ENCODE measurements at places on chromosomes 5 and 9.

DNA sequence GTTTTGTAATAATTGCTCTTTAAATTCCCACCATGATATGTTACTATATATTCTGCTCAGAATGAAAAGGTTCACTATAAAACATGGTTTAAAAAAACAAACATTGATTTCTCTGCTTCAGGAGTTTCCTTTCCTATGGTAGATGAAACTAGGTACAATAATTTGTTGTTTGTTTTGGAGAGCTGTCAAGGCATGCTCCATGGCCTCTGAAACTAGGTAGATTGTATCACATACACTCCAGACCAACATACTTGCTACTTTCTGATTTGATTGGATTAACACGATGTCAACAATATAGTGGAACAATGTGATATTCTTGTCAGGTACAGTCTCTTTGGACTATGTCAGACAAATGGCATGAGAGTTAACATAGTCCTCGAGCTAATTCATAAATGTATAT, 452.7 kb upstream of the CDH9 start:
- H3K4me1 ChIP-seq = no peaks in the 10 kb centered on the region
- no peak for DNase-seq
- no peak overlapping the region for H3K27ac ChIP-seq
- H3K27me3 ChIP-seq = no peaks in the 10 kb centered on the region

DNA sequence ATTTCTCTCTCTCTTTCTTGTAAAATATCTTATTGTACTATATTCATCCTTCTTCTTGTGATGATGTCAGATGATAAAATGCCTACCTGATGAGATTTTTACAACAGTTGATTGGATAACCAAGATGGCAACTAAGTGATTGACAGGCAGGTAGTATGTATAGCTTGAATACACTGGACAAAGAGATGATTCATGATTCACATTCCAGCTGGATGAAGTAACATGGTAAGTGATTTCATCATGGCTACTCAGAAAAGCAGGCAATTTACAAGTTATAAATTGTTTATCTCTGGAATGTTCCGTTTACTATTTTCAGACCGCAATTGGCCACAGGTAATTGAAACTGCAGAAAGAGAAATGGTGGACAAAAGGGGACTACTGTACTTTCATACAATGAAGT, 1471.7 kb upstream of the C9orf72 start:
- no peaks in the 10 kb centered on the region for H3K27me3 ChIP-seq
- H3K36me3 ChIP-seq = no peaks in the 10 kb centered on the region
- H3K4me1 ChIP-seq = no peaks in the 10 kb centered on the region
- H3K27ac ChIP-seq = no peak overlapping the region
- H3K4me3 ChIP-seq = no peak overlapping the region

DNA sequence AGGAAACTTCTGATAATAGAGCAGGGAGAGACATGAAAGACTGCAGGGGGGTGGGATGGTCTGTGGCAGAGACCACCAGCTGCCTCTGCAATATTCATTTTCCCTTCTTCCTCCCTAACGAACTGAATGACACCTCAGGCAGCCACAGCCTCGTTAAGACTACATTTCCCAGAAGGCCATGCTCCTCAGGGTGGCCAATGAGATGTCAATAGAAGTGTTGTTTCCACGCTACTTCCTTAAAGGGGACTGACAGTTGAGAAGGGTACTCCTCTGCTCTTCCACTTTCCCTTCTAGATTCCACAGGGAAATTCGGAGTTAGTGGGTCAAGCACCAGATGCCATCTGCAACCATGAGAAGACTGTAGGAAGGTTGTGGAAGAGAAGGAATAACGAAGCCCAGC, 52.0 kb upstream of the DAPK1 start:
- H3K4me1 ChIP-seq = no peaks in the 10 kb centered on the region
- H3K27me3 ChIP-seq = no peaks in the 10 kb centered on the region
- no peak for DNase-seq
- no peaks in the 10 kb centered on the region for H3K36me3 ChIP-seq
- H3K4me3 ChIP-seq = no peak overlapping the region

GRCh38 chr5:177995691-177996595, at the start of gene PROP1:
PROP1 (minus strand) TSS chr5:177996242; CDS start chr5:177995933, 309 bp downstream.
- no peak for DNase-seq
- no peaks in the 10 kb centered on the region for H3K27me3 ChIP-seq
- no peaks in the 10 kb centered on the region for H3K36me3 ChIP-seq
- no peaks in the 10 kb centered on the region for H3K4me1 ChIP-seq

Measured in CD4-positive, alpha-beta memory T cell (primary cell).